ENCODE measurements at places on chromosomes 6 and 20.
A peak's percentile ranks its signal among the peaks of the same experiment; 100 is the strongest.

- DNase-seq, result no peak
Observed at GRCh38 chr20:62316331-62317166, 13.8 kb downstream of the ADRM1 start.

DNA sequence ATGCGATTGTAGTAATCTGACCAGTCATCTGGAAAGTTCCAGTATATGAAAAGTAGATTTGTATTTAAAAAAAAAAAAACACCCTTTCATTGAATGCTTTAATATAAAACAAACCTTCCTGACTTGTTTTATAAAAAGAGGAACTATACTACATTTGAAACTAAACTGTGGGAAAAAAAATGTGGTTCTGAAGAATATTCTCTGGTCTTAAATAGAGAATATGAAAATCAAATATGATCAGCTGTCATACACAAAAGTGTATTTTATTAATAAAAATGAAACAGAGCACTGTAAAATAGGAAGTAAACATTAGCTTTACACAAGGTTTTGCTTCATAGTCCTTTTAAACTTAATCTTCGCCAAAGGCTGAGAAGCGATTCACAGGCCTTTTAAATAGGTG lies 25.3 kb upstream of the CD83 start:
- no peak for DNase-seq

DNA sequence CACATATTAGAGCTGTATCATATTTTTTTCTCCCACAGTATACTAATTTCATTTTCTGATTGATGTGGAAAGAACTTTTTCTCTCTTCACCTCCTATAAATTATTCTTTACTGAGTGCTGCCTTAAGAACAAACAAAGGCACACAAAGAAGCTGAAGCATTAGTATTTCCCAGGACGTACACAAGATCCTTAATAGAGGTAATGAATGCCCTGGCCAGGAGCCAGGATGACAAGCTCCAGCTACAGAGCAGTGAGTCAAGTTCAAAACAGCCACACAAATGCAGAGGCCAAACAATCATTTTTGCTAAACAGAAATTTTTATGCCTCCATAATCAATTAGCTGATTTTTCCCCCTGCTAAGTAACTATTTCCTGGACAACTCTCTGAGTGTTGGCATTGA lies 639.6 kb downstream of the EPHA7 start:
- DNase-seq, result peak; percentile 66

DNA sequence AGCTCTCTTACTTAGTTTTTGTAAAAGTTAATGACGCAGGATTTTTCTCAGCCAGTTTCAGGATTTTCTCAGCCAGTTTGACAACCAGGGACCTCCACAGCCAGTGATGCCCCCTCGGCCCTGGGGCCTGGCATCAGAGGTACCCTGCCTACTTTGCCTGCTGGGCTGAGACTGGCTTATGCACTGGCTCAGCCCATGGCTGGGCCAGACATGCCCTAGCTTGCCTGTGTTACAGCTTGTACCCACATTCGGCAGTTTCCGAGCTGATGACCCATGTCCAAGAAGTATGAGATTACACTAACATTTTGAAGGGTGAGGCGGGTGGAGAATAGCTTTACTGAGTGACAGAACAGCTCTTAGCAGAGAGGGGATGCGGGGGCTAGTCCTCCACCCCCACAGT lies 406.1 kb upstream of the HSF2 start:
- no peak for DNase-seq

- DNase-seq, result no peak
Observed at GRCh38 chr6:142562865-142563264, 261.1 kb downstream of the ADGRG6 start.

GRCh38 chr6:56021943-56022342 lies 146.6 kb upstream of the BMP5 start:
- no peak for DNase-seq

DNA sequence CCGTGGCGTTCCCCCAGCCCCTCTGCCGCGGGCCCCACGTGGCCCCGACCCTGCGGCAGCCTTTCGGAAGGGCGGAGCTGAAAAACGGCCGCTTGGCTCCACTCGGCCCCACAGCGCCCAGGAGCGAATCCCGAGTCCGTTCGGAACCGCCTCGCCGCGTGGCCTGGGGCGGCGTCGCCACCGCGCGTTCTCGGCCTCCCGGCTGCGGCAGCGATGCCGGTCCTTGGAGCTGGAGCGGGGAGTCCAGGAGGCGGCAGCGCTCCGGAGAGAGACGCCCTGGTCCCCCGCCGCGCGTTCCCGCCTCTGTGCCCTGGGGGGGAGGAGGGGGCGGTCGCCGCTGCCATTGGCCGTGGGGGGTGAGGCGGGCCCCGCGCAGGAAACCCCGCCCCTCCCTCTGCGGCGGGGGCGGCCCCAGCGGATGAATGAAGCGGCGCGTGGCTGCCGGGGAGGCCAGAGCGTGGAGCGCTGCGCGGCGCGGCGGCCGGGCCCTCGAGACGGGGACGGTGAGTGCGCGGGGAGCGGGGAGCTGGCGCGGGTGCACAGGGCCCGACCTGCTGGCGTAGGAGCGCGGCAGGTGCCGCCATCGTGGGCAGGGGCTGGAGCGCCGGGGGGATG lies at the start of gene SLCO4A1:
TSS of gene SLCO4A1 (plus strand) at position 453 of the 615 bp plus-strand sequence. CDS start 13,952 bp downstream, outside the sequence.
- DNase-seq, result peak; percentile 65

Data from umbilical cord (tissue), 2 donors.